ENCODE measurements at places on chromosomes 5 and 9. TPM values are rescaled to one million over a fixed set of nuclear protein-coding genes. Genes with fewer than 3 reads are reported as not detected.

The SNX2 gene
- total RNA-seq: 58.3 TPM

The PCDHGB5 gene
- total RNA-seq: 18.1 TPM

The FRMPD1 gene
- total RNA-seq: 0.62 TPM

The SNCAIP gene
- total RNA-seq: 48.2 TPM

The DAPK1 gene
- total RNA-seq: 67.4 TPM

The TMEM252 gene
- total RNA-seq: not detected

The SLC36A3 gene
- not detected for total RNA-seq

The FAM221B gene
- total RNA-seq: not detected

The MAMDC4 gene
- total RNA-seq: 2.5 TPM

DNA sequence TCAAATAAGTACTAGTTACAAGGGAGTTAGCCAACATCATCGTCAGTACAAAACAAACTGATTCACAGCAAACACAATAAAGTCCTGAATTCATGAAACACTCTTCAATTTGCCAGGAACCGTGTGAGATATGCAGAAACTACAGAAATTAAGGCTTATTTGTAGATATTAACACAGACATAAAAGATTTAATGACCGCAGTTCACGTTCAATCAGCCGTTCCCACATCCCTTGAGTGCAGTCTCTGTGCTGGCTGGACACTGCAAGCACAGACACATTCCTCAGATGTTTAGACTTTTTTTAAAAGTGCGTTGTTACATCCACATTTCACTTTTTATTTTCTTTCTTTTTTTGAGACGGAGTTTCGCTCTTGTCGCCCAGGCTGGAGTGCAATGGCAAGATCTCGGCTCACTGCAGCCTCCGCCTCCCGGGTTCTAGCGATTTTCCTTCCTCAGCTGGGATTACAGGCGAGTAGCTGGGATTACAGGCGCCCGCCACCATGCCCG lies 566 bp upstream of the CEP78 start:
- DNase-seq: no peak

DNA sequence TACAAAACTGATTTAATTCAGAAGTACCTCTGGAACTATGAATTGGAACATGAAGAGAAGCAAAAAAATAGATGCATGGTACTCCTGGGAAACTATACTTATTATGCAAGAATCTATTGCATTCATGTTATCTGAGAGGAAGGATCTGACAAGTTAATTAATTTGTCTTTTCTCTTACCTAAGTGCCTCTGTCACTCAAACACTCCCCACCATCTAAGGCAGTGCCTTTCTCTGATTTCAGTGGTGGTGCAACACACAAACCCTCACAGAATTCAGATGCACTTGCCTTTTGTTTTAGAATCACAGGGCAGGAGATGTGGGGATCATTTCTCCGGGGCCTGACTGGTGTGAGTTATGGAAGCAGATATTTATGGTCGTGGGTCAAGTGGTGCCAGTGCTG lies 52.5 kb upstream of the C9orf72 start:
- no peak for DNase-seq

DNA sequence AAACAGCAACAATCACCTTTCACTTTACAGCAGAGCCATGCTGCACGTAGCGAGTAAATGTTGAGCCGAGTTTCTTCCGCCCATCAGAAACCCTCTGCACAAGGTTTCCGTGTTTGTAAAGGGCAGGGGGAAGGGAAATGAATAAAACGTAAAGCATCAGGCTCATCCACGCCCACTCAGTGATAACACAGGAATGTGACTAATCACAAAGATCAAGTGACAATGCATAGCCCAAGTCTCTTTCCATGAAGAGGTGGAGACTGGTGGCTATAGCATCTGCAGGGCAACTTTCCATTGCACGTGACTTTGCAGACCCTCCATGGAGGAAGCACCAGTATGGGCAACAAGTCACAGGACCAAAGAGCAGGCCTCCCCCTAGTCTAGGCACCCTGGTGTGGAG lies 56.6 kb downstream of the CAMSAP1 start:
- no peak for DNase-seq

GRCh38 chr5:143207058-143207457 lies 196.4 kb downstream of the NR3C1 start:
- DNase-seq: no peak

DNA sequence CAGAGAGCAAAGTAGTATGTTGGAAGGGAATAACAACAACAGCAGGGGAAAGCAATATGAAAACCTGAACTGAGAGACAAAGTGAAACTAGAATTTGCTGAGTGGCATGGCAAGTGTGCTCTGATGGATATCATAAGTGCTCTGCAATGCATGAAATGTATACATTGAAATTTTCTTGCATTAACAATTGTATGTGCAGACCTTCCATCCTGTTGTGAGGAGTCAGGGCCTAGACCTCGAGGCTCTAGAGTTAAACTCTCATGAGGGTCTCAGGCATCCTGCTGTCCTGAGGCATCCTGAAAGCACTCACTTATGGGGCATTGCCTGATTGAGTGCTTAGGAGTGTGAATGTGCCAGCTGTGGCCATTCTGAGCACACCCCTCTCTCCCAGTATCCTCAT lies 1.1 kb downstream of the ECM2 start:
- DNase-seq: no peak

- DNase-seq: no peak
Measured at GRCh38 chr9:121966706-121967105, 126.4 kb downstream of the TTLL11 start.

- DNase-seq: no peak
Measured at GRCh38 chr9:136901516-136902258, 15.4 kb downstream of the TRAF2 start.

DNA sequence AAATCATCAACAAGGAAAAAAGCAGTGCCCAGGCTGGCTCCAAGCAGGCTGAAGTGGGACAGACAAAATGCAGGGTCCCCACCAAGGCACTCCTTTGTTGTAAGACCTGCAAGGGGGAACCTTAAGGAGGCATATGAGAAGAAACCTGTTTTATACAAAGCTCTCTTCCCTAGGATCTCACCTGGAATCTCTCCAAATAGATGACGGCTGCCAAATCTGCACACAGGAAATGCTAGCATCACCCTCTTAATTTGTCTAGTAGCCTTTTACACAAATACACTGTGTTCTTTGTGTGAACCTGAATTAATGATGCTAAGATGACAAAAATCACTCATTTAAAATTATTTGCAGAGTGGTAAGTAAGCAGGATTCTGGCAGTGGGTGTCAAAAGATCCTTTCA lies 280.2 kb downstream of the SPOCK1 start:
- no peak for DNase-seq

DNA sequence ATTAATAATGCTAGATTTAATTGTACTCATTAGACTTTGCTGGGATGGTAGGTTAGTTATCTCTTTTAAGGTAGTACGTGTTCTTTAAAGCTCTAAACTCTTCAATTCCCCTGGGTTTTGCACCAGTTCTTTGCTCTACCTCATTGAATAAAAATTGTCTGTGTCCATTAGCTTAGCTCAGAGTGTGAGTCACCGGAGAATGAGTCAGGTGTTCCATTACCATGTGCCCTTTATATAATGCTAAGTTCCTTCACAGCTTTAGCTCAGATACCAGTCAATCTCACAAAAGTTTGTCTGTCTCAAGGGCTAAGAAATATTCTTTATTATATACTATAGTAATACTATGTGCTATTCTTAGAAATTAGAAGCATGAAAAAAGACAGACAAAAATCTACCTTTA lies 339.4 kb downstream of the PRELID2 start:
- peak; percentile 7 for DNase-seq

GRCh38 chr9:101167490-101168134 lies 139.1 kb downstream of the PLPPR1 start:
- DNase-seq: no peak

GRCh38 chr9:134382733-134383132 lies 56.5 kb downstream of the RXRA start:
- DNase-seq: no peak

- DNase-seq: no peak
Measured at GRCh38 chr9:87894998-87895625, 12.4 kb downstream of the SPATA31E1 start.

- no peak for DNase-seq
Measured at GRCh38 chr9:106233116-106233515, 538.8 kb downstream of the TMEM38B start.

- DNase-seq: no peak
Measured at GRCh38 chr9:135901031-135901758, 6.2 kb downstream of the CAMSAP1 start.

DNA sequence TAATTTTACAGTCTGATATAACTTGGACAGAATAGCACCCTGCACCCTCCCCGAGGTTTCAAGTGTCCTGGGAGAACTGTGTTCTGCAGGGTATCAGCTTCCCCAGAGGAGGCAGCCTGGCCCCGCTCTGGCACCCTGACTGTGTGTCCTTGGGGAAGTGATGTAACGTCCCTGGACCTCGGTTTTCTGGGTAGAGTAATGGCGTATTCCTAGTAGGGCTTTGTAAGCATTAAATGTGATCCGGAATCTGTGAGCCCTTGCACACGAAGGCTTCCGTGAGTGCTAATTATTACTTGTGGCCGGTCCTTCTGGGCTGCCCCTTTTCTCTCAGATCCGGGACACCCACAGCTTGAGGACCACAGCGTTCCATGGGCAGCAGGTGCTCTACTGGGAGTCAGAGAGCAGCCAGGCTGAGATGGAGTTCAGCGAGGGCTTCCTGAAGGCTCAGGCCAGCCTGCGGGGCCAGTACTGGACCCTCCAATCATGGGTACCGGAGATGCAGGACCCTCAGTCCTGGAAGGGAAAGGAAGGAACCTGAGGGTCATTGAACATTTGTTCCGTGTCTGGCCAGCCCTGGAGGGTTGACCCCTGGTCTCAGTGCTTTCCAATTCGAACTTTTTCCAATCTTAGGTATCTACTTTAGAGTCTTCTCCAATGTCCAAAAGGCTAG lies 1.0 kb upstream of the CACFD1 start:
- no peak for DNase-seq

- DNase-seq: no peak
Measured at GRCh38 chr9:76900884-76901440, 5.0 kb downstream of the PRUNE2 start.

- no peak for DNase-seq
Measured at GRCh38 chr9:89379508-89380115, 61.3 kb downstream of the SECISBP2 start.

DNA sequence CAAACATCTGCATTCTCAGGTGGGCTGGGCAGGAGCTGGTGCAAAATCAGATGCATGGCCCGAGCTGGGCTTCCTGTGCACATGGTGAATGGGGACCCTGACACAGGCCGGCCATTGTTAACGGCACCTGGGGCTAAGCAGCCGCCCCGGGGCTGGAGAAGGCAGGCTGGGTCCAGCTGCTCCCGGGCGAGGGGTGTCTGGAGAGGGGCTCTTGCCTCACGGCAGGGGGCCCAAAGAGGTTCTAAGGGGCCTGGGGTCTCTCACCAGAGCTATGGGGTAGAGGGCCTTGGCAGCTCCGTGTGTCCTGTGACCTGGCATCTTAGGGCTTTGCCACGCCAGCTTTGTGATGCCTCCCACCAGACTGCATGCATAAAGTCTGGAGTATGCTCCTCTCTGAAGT lies 5.1 kb upstream of the QSOX2 start:
- no peak for DNase-seq

- DNase-seq: no peak
Measured at GRCh38 chr5:85337435-85337834, 952.8 kb upstream of the EDIL3 start.

DNA sequence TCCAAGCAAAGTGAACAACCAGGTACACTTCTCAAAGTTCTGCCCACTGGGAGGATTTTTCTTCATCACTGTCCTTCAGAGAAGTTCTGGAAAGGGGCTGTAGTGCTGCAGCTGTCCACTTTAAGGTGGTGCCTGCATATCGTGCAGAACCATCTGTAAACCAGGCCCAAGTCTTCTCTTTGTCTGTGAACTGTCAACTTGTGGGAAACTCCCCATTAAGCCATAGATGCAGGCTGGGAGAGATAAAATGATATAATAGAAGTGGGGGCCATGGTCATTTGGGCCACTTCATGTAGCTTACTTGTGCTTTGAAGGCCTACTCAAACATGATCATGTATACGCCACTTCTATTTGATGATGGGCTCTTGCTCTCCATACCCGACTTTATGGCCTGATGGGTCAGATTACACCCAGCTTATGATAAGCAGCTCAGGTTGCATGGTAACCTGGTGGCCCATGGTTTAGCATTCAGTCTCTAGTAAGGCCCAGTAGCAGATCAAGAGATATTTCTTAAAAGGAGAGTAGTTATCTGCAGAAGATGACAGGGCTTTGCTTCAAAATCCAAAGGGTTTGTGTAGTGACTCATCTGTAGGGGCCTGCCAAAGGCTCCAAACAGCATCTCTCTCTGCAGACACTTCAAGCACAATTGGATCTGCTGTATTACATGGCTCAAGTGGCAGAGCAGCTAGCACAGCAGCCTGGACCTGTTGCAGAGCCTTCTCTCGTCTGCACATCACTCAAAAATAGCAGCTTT lies 15.7 kb upstream of the BTF3 start:
- DNase-seq: no peak

- no peak for DNase-seq
Measured at GRCh38 chr5:44847206-44847852, 38.6 kb downstream of the MRPS30 start.

GRCh38 chr9:126170286-126170823 lies 156.3 kb upstream of the MVB12B start:
- DNase-seq: no peak

DNA sequence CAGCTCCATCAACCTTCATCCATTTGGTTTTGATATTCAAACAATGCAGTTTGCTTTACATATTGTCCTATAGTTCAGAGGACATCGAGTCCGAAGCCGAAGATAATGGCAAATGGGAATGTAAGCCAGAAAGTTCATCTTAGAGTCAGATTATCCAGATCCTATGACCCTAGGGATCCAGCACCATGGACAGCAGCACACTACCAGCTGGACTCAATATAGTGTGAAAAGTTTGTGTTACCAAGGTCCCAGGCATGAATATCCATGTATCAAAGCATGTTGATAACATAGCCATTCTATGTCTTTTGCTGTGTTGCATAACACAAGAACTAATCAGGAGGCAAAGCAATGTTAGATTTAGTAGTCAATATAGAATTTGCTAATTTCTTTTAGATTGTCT lies 46.3 kb downstream of the FSTL4 start:
- no peak for DNase-seq

- DNase-seq: no peak
Measured at GRCh38 chr9:134600836-134601638, 40.6 kb upstream of the COL5A1 start.

GRCh38 chr5:139134906-139135305 lies 63.3 kb downstream of the SIL1 start:
- DNase-seq: no peak
